ENCODE measurements at places on chromosomes 2 and 18. TPM values are rescaled to one million over a fixed set of nuclear protein-coding genes. Genes with fewer than 3 reads are reported as not detected.

DNA sequence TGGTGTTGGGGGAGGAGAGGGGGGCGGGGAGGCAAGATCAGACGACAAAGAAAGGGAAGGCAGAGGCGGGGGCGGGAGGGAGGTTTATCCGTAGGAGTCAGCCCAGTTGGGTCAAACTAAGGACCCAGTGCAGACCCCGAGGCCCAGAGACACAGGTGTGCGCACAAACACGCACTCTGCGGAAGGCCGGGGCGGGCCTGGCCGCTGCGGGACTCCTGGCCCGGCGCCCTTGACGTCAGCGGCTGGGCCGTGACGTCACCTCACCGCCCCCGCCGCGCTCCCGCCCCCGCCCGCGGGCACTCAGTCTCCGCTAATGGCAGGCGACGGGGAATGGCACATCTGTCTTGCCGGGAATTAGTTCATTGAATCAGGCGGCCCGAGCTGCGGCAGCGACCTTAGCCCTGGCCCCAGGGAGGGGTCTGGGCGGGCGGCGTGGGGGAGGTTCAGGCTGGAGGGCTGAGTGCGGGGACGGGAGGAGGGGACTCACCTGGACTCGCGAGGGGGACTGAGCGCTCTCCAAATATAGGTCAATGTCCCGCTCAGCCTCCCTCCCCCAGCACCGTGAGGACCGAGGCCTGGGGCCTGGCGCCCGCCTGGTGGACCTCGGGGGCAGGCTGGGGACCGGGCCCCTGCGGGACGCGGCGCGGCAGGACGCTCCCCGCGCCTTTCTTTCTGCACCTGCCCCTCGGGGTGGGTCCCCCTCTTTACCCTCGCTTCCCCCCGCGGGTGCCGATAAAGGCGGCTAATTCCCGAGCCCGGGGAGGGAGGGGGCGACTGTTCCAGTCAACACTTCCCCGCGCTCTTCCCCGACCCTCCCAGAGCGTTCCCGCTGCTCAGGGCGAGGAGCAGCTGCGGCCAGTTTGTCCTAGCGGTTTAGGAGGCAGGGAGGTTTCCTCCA lies 15.5 kb upstream of the ECEL1 start:
- no peak for DNase-seq

DNA sequence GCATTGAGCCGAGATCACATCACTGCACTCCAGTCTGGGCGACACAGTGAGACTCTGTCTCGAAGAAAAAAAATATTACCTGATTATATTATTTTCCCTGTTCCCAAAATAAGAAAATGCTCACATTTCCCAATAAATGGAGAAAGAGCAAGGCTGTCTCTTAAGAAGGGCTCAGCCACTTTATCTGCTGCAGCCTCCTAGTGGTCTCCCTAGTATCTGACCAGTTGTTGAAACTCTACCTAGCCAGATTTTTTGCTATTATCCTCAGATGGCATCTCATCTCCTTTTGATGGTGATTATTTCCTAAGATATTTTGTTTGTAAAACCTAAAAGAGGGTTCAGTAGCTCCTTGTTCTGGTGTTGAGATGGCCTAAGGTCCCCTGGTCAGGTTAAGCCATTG lies 114.3 kb downstream of the TPGS2 start:
- DNase-seq = no peak

The TTN gene
- 0.12 TPM for total RNA-seq

The PLB1 gene
- total RNA-seq = 0.66 TPM
